GM13976 (cell line): ENCODE measurements at places on chromosomes 12 and 14.
A peak's percentile ranks its signal among the peaks of the same experiment; 100 is the strongest.

- no peak for DNase-seq
Observed at GRCh38 chr14:68444449-68445168, 348.3 kb downstream of the ZFP36L1 start.

GRCh38 chr12:67590149-67590790, 58.3 kb upstream of the DYRK2 start:
- no peak for DNase-seq

- DNase-seq: no peak
Observed at GRCh38 chr12:7242176-7243101, 53.0 kb downstream of the PEX5 start.

GRCh38 chr12:108375986-108376663, 37.0 kb upstream of the CMKLR1 start:
- DNase-seq: no peak

DNA sequence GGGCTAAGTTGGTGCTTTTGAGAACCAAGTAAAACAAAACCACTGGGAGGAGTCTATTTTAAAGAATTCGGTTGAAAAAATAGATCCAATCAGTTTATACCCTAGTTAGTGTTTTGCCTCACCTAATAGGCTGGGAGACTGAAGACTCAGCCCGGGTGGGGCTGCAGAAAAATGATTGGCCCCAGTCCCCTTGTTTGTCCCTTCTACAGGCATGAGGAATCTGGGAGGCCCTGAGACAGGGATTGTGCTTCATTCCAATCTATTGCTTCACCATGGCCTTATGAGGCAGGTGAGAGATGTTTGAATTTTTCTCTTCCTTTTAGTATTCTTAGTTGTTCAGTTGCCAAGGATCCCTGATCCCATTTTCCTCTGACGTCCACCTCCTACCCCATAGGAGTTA, 1.8 kb upstream of the RAB5B start:
- DNase-seq: no peak

- no peak for DNase-seq
Observed at GRCh38 chr12:62693376-62694050, 226.9 kb downstream of the MON2 start.

DNA sequence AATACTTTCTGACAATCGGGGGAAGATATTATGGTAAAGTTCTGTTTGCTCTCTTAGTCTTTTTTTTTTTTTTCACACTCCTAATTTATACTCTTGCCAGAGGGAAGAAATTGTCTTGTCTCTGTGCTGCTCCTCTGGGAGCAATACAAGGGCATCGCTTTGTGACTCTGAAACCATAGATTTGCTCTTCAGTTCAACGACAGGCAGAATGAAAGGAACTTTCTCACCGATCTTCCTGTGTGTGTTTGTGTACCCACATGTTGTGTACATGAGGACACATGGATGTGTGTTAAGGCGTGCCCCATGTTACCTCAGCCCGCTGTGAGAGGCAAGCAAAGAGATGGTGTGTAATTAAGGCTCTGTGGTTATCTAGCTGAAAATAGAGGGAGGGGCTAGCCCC, 457.6 kb downstream of the EGLN3 start:
- no peak for DNase-seq

DNA sequence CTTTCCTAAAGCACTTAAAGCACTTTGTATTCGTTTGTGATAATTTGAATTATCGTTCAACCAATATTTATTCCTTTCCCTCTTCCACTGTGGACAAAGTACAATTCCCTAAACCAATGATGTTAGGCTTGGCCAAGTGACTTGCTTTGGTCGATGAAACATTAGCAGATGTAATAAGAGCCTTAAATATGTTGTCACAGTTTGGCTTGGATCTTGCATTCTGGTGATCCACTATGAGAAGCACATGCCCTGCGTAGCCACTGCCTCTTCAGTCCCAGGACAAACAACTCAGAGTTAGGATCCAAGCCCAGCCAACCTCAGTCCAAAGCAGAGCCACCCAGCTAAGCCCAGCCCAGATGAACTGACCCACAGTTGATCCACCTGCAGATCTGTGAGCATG, 8.4 kb upstream of the C12orf75 start:
- DNase-seq: no peak

- no peak for DNase-seq
Observed at GRCh38 chr12:29991924-29992323, 208.2 kb upstream of the TMTC1 start.

GRCh38 chr12:126734710-126735109, 1532.3 kb upstream of the TMEM132C start:
- DNase-seq: no peak

- no peak for DNase-seq
Observed at GRCh38 chr12:127310548-127310947, 956.4 kb upstream of the TMEM132C start.

- DNase-seq: no peak
Observed at GRCh38 chr14:84686550-84686949, 843.4 kb upstream of the FLRT2 start.

GRCh38 chr12:57897286-57897974, 43.9 kb upstream of the ATP23 start:
- no peak for DNase-seq

DNA sequence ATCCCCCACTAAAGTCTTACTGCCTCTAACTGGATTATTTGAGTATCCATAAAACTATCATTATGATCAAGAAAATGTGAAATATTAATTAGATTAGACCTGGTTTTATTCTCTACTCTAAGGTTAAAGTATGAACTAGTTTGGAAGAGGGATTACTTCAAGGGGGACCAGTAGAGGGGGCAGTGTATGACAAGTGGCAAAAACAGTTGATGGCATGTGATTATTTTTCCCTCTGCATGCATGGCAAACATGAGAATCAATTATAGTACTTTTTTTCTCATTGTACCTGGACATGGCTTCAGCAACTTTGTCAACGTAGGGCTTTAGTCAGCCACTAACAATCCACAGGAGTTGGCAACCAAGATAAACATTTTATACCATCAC, 145.0 kb upstream of the SLC38A2 start:
- no peak for DNase-seq

GRCh38 chr12:76020731-76021672, 10.6 kb downstream of the PHLDA1 start:
- DNase-seq: no peak

DNA sequence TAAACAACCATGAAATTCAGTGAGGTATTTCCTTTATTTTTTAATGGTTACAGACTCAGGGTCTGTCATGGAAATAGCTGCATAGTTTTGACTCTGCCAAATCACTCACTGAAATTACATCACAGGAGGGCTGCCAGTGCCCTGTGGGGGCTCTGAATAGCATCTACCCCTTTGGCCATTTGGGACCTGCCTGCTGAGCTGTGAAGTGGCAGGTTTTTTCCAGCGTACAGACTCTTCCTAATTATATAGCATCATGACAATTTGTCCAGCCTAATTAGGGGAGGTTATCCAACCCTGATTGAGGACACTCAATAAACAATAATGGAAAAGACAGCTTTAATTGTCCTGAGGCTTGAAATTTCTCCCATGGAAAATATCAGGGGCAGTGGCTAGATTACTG, 1.8 kb upstream of the COCH start:
- DNase-seq: no peak

DNA sequence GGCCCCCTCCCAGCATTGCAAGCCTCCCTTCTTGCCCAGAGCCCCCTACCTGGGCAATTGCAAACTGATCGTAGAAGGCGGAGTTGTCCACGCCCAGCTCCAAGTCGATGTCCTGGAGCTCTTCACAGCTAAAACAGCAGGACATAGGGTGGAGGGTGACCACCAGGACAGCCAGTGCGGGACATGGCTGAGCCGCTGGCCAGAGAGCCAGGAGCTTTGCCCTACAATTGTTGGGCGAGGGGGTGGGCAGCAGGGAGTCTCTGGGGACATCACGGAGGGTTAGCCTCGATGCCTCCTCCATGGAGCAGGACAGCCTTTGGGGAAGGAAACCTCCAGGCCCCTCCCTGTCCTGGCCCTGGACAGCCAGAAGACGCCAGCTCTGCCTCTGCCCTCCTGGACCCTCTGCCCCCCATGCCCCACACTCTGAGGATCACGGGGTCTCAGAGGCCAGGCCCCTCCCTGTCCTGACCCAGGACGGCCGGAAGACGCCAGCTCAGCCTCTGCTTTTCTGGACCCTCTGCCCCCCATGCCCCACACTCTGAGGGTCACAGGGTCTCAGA, 9.4 kb downstream of the TMEM179 start:
- no peak for DNase-seq

DNA sequence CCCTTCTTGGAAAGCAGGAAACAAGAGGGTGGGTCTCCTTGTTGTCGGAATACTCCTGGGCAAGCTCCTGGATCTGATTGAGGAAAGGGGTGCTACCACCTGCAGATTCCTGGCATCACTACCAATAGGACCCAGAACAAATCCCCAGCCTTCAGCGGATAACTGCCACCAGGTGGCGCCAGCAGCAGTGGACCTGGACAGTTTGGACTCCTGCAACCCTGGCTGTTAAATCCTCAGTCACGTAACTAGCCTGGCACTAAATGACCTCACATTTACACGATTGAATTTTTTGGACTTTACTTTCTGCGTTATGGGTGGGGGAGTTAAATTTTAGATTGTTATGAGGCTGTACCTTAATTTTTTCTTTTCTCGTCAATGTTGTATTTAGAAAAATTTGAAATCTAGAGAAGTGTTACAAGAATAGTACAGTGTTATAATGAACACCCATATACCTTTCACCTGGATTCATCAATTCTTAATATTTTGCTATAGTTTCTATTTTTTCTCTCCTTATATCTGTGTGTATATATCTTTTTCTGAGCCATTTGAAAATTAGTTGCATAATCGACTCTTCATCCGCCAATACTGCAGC, 95.6 kb downstream of the GAS2L3 start:
- DNase-seq: peak; percentile 74

DNA sequence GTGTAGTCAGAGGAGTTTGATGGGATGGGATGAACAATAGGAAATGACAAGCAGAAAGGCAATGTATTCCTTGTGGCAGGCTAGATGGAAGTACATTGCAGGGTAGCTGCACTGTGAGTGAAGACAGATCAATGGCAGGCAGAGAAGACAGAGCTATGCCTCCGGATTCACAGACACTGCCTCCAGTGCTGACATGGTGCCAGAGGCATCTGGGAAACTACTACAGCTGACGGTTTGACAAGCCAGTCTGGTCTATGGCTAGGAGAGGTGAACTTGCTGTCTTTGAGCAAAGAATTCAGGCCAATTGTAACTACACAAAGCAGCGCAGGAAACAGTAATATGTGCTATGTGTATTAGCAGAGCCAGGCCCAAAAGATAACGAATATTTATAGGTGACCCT, 193.5 kb downstream of the DIO2 start:
- no peak for DNase-seq

GRCh38 chr12:120799243-120800045, 73.8 kb downstream of the ACADS start:
- no peak for DNase-seq

- no peak for DNase-seq
Observed at GRCh38 chr12:76878099-76878898, 520 bp downstream of the CSRP2 start.

GRCh38 chr14:63269561-63270225, 49.0 kb downstream of the GPHB5 start:
- DNase-seq: no peak

DNA sequence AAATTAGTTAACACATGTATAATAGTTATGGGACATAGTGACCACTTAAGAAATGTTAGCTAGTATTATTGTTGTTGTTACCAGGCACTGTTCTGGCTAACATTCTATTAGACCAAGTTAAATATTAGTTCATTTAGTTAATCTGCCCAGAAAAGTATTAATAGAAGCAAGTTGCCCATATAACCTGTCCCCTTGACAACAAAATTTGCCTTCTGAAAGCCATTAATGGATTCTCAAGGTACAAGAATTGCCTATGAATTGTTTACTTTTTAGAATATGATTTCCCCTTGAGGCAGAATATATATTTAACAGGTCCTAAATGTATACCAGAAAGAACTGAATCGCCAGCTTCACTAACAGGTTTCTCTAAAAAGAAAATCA, 167.3 kb upstream of the TMCC3 start:
- no peak for DNase-seq

GRCh38 chr12:34393086-34393820, 371.0 kb downstream of the ALG10 start:
- DNase-seq: peak; percentile 14
